HCEC 1CT (cell line): ENCODE measurements at places on chromosomes 12 and 14.

DNA sequence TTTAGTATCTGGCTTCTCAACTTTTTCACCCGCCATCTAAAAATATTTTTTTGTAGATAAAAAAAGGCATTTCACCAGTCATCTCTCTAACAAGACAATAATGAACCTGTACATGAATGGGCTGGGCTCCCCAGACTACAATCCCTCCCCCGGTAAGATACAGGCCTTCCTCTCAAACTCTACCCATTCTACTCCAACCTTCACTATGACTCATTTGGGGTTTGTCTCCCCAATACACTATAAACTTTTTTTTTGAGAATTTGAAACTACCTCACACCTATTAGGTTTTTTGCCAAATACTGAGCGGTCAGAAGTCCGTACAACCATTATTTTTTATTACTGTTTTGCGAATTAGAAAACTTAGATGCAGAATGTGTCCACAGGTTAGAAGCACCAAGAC is 784 bp downstream of the RPL6 start:
- DNase-seq, result no peak

DNA sequence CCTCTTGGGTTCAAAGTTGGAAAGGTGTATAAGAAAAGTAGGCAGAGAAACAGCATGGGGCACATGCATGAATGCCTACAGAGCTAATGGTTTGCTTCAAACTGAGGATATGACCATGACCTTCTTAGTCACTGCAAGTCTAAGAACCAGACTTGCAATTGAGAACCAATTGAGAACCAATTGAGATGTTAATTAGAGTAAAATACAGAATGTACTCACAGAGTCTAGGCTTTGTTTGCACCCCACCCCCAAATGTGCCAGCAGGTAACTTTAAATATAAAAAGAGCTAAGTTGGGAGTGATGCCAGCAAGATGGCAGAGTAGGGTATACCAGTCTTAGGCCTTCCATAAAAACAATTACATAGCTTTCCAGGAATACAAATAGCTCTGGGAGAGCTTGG is 227.3 kb upstream of the ALG10 start:
- DNase-seq, result no peak

DNA sequence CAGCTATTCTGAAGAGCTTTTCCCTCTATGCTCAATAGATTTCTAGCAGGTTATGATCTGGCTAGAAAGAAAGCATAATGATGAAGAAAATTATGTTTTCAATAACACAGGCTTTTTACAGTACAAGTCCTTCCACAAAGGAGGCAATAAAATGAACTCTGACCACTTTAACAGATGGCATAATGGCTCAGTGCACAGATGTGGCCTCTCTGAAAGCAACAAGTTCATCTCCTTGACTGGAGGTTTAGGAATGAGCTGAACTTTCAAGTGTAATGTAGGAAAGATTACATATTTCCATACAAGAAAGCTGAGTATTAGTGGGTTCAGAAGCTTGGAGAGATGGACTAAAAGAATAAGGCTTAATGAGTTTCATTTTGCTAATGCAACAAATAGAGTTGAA is 147.4 kb downstream of the EFCAB11 start:
- DNase-seq, result no peak

GRCh38 chr12:47094804-47095203 is 15.0 kb upstream of the AMIGO2 start:
- no peak for DNase-seq

- DNase-seq, result no peak
Measured at GRCh38 chr12:81974762-81975161, 215.6 kb upstream of the PPFIA2 start.
